ENCODE measurements at places on chromosomes 6 and 20. TPM values are rescaled to one million over a fixed set of nuclear protein-coding genes. Genes with fewer than 3 reads are reported as not detected.
A peak's percentile ranks its signal among the peaks of the same experiment; 100 is the strongest.

GRCh38 chr6:169520104-169520503 is 181.7 kb downstream of the WDR27 start:
- no peaks in the 10 kb centered on the region for H3K4me1 ChIP-seq
- DNase-seq = no peak
- H3K27ac ChIP-seq = no peak overlapping the region
- no peak overlapping the region for H3K4me3 ChIP-seq

DNA sequence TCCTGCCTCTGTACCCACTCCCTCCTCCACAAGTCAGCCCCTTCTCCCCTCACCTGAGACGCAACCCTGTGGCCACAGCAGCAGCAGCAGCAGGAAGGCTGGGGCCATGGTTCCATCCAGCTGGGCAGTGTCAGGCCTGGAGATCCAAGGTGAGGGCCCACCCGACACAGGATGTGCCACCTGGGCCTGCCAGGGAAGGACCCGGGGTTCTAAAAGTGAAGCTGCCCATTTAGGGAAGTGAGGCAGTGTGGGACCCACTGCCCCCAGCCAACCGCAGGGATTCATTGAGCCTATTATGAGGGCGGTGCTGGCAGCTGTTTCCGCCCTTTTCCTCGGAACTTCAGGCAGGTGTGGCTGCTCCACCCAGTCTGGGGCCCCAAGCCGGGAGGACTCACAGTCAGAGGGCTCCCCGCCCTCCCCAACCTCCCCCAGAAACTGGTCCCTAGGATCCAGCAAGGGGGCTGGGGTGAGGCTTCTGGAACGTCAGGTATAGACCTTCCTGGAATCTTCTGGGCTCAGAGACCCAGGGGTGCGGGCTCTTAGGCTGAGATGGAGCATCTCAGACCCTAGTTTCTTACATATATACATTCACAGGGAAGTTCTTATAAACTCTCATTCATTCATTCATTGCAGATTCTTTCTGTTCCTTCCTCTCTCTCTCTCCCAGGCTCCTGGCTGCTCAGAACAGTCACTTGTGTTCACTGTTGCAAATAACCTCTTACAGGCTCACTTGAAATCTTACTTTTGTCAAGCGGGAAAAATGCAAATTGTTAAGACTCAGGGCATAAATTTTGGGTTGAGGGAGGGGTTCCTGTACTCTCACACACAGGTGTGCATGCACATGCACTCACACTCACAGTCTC is at the start of gene TREML2:
TREML2 (minus strand) TSS at position 249 of the 863 bp plus-strand sequence; CDS start at position 108, 141 bp downstream.
- peaks cover 39% of the 10 kb centered on the region for H3K27me3 ChIP-seq
- DNase-seq = peak; percentile 81
- H3K4me1 ChIP-seq = peaks cover 2% of the 10 kb centered on the region
- H3K36me3 ChIP-seq = no peaks in the 10 kb centered on the region
- H3K27ac ChIP-seq = no peak within 1 kb of the TSS

GRCh38 chr20:63567136-63567385 is 7.0 kb downstream of the HELZ2 start:
- DNase-seq = no peak
- no peaks in the 10 kb centered on the region for H3K4me1 ChIP-seq
- H3K4me3 ChIP-seq = no peak overlapping the region

DNA sequence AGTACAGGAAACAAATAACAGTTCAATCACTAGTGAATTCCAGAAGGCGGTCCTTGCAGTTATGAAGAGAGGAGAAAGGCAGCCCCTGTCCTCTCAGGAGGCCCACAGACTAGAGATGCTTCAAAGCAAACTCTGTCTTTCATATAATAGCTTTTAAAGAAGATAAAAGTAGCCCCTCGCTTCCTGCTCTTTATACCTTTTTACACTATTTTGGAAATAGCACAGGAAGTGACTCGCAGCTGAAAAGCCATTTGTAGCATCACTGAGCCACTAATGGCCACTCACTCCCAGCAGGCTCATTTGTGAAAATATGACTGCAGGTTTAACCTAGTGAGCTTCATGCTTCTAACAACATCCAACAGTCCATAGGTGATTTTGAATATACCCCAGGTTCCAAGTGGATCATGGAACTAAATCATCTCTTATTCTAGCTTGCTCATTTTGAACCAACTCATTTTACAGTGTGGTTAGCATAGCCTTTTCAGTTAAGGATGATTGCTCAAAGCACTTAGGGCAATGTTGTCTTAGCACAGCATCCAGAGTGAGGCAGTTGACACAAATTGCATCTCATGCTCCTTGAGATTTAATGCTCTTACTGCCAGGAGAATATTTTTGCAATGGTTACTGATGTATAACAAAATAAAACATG is 136.0 kb upstream of the NRSN1 start:
- H3K27me3 ChIP-seq = no peaks in the 10 kb centered on the region
- H3K4me1 ChIP-seq = no peaks in the 10 kb centered on the region
- H3K27ac ChIP-seq = no peak overlapping the region
- no peak overlapping the region for H3K4me3 ChIP-seq
- DNase-seq = no peak

DNA sequence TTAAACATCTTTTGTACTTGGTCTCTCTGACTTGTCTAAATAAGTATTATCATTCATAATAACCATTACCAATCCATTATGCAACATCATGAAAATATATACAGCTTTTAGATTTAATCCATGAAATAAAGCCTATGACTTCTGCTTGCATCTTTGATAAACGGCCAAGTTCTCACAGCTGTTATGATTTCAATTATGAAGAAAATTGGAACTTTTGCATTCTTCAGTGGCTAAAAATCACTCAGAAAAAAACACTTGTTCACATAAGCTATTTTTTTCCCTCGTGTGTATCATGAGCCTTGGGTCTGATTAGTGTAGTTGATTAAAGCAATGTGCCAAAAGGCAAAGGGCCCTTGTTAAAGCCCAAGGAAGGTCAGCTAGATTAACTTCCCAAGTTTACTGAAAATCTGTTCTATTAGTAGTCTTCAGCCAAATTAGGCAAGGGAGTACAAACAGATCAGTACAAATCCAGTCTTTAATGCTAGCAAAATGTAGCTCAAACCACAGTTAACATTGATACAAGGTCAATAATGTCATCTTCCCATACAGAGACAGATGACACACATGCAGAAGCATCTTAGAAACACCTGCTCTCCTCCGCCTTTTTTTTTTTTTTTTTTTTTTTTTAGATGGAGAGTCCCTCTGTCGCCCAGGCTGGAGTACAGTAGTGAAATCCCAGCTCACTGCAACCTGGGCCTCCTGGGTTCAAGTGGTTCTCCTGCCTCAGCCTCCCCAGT is 69.9 kb downstream of the SGK1 start:
- H3K4me1 ChIP-seq = peaks cover 35% of the 10 kb centered on the region
- DNase-seq = no peak
- no peaks in the 10 kb centered on the region for H3K27me3 ChIP-seq
- H3K36me3 ChIP-seq = no peaks in the 10 kb centered on the region
- no peak overlapping the region for H3K4me3 ChIP-seq
- H3K27ac ChIP-seq = no peak overlapping the region

DNA sequence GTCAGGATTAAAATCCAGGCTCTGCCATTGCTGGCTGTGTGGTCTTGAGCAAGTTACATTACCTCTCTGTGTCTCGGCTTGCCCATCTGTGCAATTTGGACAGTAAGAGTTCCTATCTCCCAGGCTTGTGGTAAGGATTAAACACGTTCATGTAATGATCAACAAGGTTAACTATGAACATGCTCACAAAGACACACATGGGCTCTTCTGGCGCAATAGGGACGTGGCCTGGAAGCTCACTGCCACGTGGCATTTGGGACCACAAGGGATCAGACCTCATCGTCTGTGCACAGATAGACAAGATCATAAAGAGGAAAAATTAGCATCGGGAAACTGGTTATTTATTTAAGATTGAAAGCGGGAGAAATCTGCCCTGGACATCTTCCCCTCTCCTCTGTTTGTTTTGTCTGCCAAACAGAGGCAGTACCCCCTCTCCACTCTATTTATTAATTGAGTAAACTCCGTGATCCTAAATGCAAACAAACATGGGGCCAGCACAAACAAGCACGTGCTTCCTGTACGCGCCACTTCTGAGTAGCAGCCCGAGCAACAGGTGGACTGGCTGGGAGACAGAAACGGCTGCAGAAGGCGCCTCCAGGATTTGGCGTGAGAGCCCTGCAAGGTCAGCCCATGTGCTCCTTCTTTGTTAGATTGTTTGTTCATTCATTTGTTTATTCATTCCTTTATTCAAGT is 95.0 kb downstream of the CDH26 start:
- peaks cover 4% of the 10 kb centered on the region for H3K27me3 ChIP-seq
- H3K4me3 ChIP-seq = no peak overlapping the region
- no peak for DNase-seq
- no peaks in the 10 kb centered on the region for H3K36me3 ChIP-seq
- H3K27ac ChIP-seq = no peak overlapping the region

- no peaks in the 10 kb centered on the region for H3K27me3 ChIP-seq
- DNase-seq = no peak
- peaks cover 15% of the 10 kb centered on the region for H3K4me1 ChIP-seq
- no peak overlapping the region for H3K4me3 ChIP-seq
- no peak overlapping the region for H3K27ac ChIP-seq
Observed at GRCh38 chr6:134508862-134509498, 191.1 kb upstream of the SGK1 start.

DNA sequence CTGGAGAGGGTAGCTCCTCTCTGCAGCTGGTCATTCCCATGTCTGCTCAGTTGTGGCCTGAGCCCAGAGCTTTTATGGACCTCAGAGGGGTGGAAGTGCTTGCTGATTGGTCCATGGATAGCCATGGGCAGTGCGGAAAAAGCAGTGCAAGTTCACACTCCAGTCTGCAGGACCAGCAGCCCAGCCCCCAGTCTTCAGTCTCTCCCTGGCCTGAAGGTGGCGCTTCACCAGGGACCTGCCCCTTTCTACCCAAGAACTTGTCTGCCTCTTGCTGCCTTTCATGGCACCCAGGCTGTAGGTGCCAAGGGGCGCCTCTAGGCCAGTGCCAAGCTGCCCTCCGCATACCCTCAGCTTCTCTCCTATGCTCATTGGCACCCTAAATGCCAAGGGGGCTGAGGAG is 91.0 kb downstream of the TBXT start:
- H3K4me1 ChIP-seq = peaks cover 12% of the 10 kb centered on the region
- H3K27ac ChIP-seq = no peak overlapping the region
- DNase-seq = no peak
- H3K27me3 ChIP-seq = peaks cover 12% of the 10 kb centered on the region
- H3K4me3 ChIP-seq = no peak overlapping the region

DNA sequence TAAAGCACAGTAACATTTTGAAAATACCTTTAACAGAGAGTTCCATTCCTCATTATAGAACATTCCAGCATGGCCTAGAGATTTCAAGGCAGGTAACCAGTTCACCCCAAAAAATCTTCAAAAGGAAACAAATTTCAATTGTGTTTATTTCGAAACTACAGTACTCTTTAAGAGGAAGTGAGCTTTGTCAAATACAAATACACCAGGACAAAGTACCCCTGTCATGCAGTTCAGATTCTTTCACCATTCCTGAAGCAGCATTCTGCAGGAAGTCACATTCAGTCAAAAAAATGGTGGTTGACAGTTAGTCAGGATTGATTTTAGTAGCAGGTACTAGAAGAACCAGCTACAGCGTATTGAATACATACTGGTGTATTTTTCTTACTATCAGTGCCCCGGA is 89.6 kb upstream of the RIN2 start:
- DNase-seq = no peak
- no peak overlapping the region for H3K4me3 ChIP-seq
- H3K36me3 ChIP-seq = no peaks in the 10 kb centered on the region
- no peak overlapping the region for H3K27ac ChIP-seq
- peaks cover 55% of the 10 kb centered on the region for H3K27me3 ChIP-seq

GRCh38 chr20:53847139-53847836 is 223.1 kb downstream of the BCAS1 start:
- no peak overlapping the region for H3K27ac ChIP-seq
- no peak overlapping the region for H3K4me3 ChIP-seq
- H3K4me1 ChIP-seq = peaks cover 25% of the 10 kb centered on the region
- no peak for DNase-seq

- no peaks in the 10 kb centered on the region for H3K4me1 ChIP-seq
- H3K27me3 ChIP-seq = peaks cover 24% of the 10 kb centered on the region
- no peak for DNase-seq
- no peak overlapping the region for H3K4me3 ChIP-seq
- no peak overlapping the region for H3K27ac ChIP-seq
Observed at GRCh38 chr20:64142590-64142989, 21.7 kb upstream of the MYT1 start.

- no peak overlapping the region for H3K4me3 ChIP-seq
- DNase-seq = no peak
- no peak overlapping the region for H3K27ac ChIP-seq
- H3K27me3 ChIP-seq = no peaks in the 10 kb centered on the region
- no peaks in the 10 kb centered on the region for H3K4me1 ChIP-seq
Observed at GRCh38 chr6:18141805-18142590, 12.9 kb downstream of the TPMT start.

- no peak for DNase-seq
- H3K4me3 ChIP-seq = no peak overlapping the region
- no peak overlapping the region for H3K27ac ChIP-seq
- H3K36me3 ChIP-seq = peaks cover 11% of the 10 kb centered on the region
Observed at GRCh38 chr6:110114004-110114403, 65.5 kb downstream of the WASF1 start.

- no peak for DNase-seq
- no peaks in the 10 kb centered on the region for H3K36me3 ChIP-seq
- H3K27ac ChIP-seq = no peak overlapping the region
- H3K4me1 ChIP-seq = no peaks in the 10 kb centered on the region
- no peak overlapping the region for H3K4me3 ChIP-seq
Observed at GRCh38 chr6:13478525-13478966, 8.9 kb downstream of the GFOD1 start.

GRCh38 chr6:101663100-101663499 is 269.6 kb downstream of the GRIK2 start:
- no peaks in the 10 kb centered on the region for H3K4me1 ChIP-seq
- H3K4me3 ChIP-seq = no peak overlapping the region
- H3K27ac ChIP-seq = no peak overlapping the region

DNA sequence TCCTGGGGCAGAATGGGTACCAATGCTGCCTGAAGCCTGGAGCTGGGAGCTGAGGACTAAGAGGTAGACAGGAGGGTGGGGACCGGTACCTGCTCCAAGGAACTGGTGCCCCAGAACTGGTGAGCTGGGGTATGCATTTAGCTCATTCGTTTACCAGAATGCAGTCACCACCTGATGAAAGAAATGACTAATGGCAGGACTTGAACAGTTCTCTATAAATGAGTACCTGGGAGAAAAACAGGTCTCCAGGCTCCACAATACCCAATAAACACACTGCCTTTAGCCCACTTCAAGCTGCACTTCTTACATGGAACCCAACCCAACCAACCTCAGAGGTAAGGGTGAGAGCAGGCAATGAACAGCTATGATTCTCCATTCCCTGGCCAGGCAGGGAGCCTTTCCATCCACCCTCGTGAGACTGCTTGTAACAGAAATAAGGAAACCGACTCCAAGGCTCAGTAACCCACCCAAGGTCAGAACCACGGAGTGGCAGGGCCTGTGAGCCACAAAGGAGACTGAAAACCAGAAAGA is 15.4 kb downstream of the FKBP1A start:
- H3K27ac ChIP-seq = no peak overlapping the region
- H3K27me3 ChIP-seq = no peaks in the 10 kb centered on the region
- peak; percentile 60 for DNase-seq
- H3K4me3 ChIP-seq = no peak overlapping the region
- peaks cover 36% of the 10 kb centered on the region for H3K4me1 ChIP-seq

- no peak for DNase-seq
- H3K27me3 ChIP-seq = no peaks in the 10 kb centered on the region
- H3K36me3 ChIP-seq = peaks cover 6% of the 10 kb centered on the region
- H3K27ac ChIP-seq = no peak overlapping the region
Observed at GRCh38 chr6:36050305-36050704, 22.7 kb downstream of the MAPK14 start.

The ZHX3 gene
- 43.1 TPM for total RNA-seq

The CLVS2 gene
- not detected for total RNA-seq

The PROKR2 gene
- total RNA-seq = not detected

The SCP2D1 gene
- total RNA-seq = not detected

The NOTCH4 gene
- total RNA-seq = 0.83 TPM

Data from osteocyte (in vitro differentiated cells).